ENCODE measurements at places on chromosomes 6 and 20.
A peak's percentile ranks its signal among the peaks of the same experiment; 100 is the strongest.

DNA sequence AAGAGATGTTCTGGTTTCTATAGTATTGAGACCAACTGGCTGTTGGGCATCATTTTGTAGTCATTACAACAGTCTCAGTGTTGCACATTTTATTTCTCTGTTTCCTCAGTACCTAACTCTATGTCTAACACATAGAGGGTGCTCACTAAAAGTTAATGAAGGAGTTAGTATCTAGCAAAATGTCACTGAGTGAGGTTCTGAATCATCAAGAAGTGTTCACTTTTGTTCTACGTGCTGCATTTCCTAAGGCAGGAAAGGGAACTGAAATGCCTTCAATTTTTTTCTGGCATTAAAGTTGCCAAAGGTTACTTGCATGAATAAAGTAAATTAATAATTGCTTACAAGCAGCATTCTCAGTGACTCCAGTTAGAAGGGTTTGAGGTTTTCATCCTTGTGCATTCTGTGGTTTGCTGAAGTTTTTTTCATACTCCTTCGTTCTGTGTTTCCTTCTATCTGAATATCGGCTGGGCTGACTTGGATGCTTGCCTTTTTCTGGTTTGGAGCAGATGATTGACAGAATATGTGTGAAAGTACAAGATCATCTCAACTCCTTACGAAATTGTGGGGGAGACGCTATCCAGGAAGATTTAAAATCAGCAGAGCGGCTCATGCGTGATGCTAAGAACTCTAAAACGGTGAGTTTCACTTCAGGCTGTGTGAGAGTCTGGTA is 114.5 kb upstream of the SCGN start:
- no peak for DNase-seq

DNA sequence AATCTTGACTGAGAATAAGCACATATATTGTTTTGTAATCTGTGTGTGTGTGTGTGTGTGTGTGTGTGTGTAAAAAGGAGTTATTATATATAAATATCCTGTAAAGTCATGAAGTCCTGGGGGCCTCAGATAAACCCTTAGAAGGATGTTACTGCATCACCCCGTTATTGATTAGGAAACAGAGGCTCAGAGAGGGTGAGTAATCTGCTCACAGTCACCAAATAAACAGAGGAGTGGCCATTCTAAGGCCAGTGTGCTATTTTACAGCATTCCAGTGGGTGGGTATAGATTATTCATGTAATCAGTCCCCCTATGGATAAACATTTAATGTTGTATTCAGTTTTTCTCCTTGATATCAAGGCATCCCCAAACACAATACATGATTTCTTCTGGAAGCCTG is 87.1 kb downstream of the CDC5L start:
- no peak for DNase-seq

- DNase-seq, result no peak
Observed at GRCh38 chr6:138468320-138469015, 30.8 kb downstream of the NHSL1 start.

GRCh38 chr6:106739387-106739786 is 110.0 kb downstream of the QRSL1 start:
- DNase-seq, result peak; percentile 25

Measured in midbrain (tissue), 1 donor.